Activated naive CD4-positive, alpha-beta T cell treated with Interleukin-2 at 50 U/mL for 16 hours (primary cell): ENCODE measurements at places on chromosomes 7 and 10.

GRCh38 chr10:1376384-1376945 lies 320.3 kb downstream of the WDR37 start:
- no peak for DNase-seq

GRCh38 chr10:50604049-50604640 lies 19.6 kb downstream of the SGMS1 start:
- no peak for DNase-seq

DNA sequence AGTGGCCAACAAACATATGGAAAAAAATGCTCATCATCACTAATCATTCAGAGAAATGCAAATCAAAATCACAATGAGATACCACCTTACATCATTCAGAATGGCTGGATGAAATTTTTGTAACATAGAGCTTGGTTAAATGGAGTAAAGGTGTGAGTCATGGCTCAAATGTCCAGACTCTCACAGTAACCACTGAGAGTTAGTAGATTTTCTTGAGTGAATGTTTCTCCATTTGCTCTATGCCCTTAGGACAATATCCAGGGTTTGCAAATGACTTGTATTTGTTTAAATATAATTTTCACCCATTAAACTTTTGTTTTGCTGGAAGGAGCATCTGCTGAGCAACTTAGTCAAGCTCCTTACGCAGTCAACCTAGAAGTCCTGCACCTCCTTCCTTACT lies 967.2 kb downstream of the XPNPEP1 start:
- no peak for DNase-seq

DNA sequence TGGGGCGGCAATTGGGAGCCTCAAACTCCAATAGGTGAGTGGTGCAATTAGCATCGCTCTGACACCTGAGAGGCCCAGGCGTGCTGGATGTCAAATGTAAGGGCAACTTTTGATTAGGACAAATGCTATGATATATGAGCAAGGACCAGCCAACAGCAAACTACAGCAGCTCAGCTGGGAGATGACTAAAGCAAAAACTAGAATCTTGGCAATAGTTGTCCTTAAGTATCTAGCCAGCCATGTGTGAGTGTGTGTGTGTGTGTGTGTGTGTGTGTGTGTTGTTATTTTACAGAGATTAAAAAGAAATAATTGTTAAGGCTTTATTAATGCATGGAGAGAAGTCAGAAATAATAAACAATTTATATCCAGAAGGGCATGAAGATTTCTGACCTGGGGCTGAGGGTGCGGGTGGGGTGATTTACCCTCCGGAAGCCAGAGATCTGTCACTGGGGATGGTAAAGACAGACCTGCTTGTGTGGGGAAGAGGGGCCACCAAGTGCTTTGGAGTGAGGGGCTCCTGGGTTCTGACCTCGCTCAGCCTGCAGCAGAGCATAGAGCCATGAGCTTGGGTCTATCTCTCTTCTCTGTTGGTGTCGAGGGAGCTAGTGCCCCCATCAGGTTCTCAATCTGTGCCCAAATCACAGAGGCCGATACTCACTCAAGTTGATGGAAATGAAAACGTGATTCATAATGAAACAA lies 77.3 kb downstream of the EMX2 start:
- no peak for DNase-seq

DNA sequence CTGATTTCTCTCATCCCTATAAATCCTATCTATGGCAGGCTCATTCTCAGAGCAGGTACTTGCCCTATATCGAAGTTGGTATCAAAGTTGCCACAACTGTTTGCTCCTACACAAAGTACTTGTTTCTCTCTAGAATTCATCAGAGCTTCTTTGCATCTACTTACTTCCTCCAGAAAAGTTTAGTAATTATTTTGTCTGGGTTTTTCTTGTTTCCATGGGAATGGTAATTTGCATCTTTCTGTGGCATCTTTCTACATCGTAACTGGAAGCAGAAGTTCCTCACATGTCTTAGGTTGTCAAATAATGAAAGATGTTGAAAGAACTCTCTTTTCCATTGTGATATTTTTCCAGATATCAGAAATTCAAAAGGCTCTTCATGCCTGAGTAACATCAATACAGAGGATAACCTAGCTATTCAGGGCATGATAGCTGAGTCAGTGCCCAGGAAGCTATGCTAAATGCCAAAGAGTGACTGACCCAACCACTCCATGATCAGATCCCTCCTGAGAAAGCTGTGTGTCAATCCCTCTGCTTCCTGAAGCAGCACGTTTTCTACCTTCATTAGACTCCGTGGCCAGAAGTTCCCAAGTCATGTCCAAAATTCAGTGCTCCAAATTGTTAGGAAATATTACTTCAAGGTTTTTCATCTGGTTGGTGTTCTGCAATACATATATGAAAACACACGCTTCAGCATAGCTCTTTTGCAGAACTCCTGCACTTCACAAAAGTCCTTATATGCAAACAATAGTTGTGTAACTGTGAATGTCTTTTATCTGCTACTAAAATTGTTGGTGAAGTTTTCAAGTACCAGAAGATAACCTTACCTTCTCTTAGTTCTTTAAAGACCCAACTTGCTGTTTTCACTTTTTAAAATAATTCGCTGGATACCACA lies 216.5 kb downstream of the VTI1A start:
- no peak for DNase-seq

DNA sequence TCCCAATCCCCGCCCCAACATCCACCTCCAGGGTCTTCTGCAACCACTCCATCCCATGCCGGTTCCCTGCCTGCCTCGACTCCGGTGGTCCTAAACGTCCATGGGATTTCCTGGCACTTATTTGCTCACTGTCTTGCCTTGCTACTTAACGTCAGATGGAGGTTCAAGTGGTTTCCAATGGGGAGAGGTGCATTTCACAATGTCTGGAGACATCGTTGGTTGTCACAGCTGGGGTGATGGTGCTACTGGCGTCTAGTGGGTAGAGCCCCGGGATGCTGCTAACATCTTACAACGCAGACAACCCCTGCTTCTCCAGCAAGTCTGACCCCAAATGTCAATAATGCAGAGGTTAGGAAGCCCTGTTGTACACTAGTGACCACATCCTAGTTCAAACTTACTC lies 82.9 kb upstream of the ANLN start:
- no peak for DNase-seq

DNA sequence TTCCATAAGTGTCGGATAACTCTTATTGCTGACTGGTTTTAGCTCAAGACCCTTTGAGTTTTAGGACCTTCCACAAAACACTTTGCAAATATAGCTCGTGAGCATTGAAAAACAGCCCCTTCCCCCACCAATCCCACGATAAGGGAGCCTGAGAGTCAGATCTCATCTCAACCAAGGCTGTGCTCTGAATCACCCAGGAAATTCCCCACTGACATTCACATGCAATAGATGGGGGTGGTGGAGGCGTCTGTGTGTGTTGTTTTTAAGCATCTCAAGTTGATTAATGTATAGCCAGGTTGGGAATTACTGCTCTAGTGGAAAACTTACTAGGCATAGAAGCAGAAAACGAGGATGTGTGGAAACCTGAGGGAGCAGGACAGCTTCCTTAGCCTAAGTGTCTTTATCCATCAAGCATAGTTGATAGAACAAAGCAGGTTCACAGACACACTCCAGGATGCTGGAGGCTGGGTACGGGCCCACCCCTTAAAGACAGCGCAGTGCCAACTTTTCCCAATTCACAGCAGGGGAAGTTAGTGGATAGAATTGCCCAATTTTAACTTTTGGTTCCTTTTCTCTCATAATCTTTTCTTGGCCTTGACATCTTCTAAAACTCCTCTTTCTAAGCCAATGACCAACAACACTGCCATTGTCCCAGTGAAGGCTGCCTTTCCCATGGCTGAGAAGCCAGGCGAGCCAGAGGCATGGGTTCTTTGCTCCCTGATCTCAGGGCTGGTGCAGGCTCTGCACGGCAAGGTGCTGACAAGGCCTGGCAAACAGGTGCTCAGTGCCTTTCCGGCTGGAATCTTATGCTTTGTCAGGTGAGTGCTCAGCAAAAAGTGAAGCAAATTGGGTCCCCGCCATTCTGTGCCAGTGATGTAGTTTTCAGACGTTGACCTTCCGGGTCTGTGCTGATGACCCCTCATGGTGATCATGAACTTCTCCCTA lies 98.5 kb upstream of the INSIG1 start:
- peak; percentile 77 for DNase-seq

- DNase-seq = no peak
Measured at GRCh38 chr10:23981520-23982309, 227.2 kb upstream of the KIAA1217 start.

GRCh38 chr10:13917791-13918190 lies 331.0 kb downstream of the PRPF18 start:
- no peak for DNase-seq

- no peak for DNase-seq
Measured at GRCh38 chr7:41882256-41882655, 179.4 kb upstream of the INHBA start.
